GM04504 (cell line): ENCODE measurements at places on chromosomes 5 and 9.

DNA sequence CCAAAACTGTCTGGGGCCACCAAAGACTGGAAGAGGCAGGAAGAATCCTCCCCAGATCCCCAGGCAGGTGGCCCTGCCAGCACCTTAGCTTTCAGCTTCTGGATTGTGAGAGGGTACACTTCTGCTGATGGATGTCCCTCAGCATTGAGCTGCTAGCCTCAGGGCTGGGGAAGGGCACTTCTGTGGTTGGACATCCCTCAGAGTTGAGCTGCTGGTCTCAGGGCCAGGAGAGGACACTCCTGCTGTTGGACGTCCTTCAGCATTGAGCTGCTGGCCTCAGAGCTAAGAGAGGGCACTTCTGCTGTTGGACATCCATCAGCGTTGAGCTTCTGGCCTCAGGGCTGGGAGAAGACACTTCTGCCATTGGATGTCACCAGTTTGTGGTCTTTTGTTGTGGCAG is 83.8 kb upstream of the FCN1 start:
- no peak for DNase-seq

DNA sequence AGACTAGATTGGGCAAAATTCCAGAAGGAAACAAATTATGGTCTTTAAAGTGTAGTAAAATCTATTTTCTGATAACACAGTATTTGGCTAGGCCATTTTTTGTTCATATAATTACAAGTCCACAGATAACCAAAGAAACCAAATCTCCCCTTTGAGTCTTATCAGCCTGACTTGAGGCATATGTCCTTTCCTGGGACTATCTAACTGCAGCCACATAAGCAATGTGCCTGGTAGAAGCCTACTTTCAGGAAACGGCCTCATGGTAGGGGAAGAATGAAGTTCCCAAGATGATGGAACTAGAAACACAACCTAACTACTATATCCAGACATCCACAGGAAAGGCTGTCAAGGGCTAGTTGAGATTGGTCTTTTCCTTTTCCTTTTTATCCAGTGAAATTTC is 130.0 kb downstream of the PIK3R1 start:
- DNase-seq, result no peak

- no peak for DNase-seq
Measured at GRCh38 chr9:88433583-88434255, 45.5 kb downstream of the SPIN1 start.

DNA sequence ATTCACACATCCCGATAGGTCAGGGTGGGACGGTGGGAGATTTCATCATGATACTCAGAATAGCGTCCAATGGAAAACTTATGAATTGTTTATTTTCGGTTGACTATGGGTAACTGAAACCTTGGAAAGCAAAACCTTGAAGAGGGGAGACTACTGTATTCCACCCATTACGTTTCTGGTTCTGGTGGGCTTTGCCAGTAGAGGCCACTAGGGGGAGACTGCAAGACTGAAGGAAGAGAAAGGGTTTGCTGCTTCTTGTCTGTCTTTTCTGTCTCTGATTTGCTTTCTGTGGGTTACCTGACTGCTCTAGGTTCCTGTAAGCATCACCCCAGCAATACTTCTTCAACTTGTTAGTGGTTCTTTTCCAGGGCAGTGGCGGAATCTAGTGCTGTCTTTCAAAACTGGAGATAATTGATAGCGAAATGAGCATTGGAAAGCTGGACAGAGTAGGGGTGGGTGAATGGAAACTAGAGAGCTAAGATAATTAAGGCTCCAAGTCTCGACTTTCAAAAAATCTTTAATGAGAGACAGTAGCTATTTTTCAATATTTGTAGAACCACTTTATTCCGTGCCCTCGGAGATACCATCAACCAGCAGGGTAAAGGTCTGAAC is 27.0 kb downstream of the GRIN3A start:
- no peak for DNase-seq

- DNase-seq, result peak; percentile 88
Measured at GRCh38 chr5:173764332-173765028, 123.7 kb upstream of the CPEB4 start.

DNA sequence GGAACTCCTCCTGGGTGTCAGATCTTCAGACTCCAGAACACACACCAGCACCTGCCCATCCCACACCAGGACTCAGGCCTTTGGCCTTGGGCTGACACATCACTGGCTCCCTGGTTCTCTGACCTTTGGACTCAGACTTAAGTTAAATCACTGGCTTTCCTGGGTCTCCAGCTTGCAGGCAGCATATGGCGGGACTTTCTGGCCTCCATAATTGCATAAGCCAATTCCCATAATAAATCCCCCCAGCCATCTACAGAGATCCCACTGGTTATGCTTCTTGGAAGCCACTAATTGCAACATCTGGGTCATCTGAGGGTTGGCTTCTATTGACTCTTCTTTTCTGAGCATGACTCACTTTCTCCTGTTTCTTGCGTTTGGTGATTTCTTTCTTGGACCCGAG is 80.3 kb upstream of the SARDH start:
- no peak for DNase-seq

DNA sequence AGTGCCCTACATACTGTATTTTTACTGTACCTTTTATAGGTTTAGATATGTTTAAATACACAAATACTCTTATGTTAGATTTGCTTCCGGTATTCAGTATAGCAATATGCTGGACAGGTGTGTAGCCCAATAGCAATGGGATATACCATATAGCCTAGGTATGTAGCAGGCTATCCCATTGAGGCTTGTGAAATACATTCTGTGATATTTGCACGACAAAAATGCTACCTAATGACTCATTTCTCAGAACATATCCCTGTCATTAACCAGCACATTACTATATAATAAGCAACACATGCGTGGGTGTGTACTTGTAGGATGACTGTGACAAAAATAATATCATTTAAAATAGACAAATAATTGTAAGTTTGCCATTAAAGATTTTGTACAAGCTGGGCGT is 208.8 kb downstream of the MRPS30 start:
- no peak for DNase-seq

GRCh38 chr5:67153292-67153691 is 43.3 kb downstream of the CD180 start:
- no peak for DNase-seq

GRCh38 chr9:99351647-99352046 is 129.6 kb downstream of the SEC61B start:
- no peak for DNase-seq

- DNase-seq, result no peak
Measured at GRCh38 chr5:127563136-127563535, 45.7 kb downstream of the PRRC1 start.

GRCh38 chr5:74082512-74083055 is 456.6 kb downstream of the ARHGEF28 start:
- DNase-seq, result no peak

- peak; percentile 30 for DNase-seq
Measured at GRCh38 chr5:87069974-87070608, 197.6 kb upstream of the RASA1 start.

- DNase-seq, result peak; percentile 45
Measured at GRCh38 chr9:128191406-128192046, at the start of gene CIZ1. TSS of gene CIZ1 (minus strand) at chr9:128191572. CDS start at chr9:128190857, 715 bp downstream.

DNA sequence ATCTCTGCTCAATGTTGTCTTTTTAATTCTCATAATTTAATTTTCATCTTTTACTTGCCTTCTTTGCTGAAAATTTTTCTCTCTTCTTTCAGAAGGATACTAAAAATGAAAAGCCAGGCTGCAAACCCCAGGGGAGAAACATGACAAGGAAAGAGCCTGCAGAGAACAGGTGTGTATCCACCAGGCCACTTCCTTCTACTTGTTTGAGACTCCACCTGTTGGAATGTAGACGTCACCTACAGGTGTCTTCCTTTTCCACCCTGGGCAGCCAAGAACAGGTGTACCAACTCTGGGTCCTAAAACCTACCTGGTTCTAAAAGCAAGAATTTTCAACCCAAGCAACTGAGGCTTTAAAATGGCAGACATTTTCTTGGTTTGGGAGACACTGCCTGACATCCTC is 166.8 kb downstream of the ATP10B start:
- no peak for DNase-seq

DNA sequence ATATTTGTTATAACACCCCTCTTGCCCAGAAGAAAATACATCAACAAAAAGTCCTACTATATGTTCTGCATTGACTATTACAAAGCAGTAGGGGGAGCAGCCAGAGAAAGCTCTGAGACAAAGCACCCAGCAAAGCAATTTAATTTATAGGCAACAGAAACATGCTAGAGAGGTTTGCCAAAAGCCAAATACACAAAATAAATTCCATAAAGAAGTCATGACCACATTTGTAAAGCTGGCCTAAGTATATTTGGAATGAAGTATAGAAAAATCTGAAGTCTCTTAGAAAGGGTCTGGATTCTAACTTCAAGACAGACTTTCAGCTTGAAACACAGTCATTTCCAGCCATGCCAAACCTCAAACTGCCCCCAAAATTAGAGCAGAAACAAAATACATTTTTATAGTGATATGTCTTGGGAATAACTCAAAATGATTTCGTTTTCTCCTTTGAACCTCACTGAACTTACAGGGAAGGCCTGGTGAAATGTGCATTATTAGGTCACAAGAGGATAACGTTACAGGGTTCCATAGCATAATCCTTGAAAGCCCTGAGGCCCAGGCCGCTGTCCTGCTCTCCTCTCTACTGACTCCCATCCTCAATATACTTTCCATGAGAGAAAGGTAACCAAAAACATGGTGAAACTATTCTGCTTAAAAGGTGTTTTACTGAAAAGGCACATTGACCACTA is 451.8 kb downstream of the RAB3C start:
- DNase-seq, result no peak

GRCh38 chr9:116623715-116624114 is 63.4 kb upstream of the TRIM32 start:
- no peak for DNase-seq

DNA sequence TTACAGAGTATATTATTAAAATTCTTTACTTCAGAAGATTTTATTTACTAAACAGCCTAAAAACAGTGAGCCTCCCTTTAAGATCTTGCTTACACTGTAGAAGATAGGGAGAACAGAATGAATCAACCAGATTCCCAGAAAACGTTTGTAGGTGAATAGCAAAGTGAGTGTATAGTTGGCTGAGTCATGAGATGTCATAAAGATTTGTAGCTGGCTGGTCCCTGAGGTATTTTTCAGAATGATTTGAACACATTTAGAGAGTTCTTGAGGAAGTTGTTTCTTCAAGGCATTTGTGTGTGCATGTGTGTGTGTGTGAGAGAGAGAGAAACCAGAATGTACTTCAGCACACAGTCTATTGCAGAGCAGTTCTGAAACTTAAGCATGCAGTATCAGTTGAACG is 159.4 kb upstream of the PRR16 start:
- peak; percentile 69 for DNase-seq

DNA sequence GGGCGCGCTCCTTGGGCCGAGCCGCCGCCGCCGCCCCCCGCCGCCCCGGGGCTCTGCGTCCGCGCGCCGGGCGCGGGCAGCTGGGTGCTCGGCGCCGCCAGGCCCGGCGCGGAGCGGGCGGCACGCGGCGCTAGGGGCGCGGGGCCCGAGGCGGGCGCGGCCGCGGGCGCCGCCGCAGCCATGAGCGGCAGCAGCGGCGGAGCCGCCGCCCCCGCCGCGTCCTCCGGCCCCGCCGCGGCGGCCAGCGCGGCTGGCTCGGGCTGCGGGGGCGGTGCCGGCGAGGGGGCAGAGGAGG is 351 bp downstream of the TRIO start:
- DNase-seq, result no peak

GRCh38 chr9:132588098-132588497 is 5.7 kb downstream of the BARHL1 start:
- no peak for DNase-seq

- DNase-seq, result no peak
Measured at GRCh38 chr5:152601806-152602732, 197.0 kb upstream of the NMUR2 start.

DNA sequence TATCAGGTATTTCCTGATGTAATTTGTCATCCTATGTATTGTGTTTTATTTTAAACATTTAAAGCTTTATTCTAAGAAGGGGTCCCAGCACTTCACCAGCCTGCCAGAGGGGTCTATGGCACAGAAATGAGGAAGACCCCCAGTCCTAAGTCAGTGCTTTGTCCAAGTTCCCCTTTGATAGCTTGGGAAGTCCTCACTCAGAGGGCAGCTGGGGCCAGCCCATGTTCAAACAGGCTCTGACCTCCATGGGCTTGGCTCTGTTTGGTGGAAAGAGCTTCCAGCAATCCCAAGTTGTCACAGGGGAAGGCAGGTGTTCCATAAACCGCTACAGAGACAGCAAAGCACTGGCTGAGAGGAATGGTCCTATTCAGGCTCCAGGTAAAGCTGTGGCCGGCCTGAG is 26.6 kb upstream of the AKNA start:
- DNase-seq, result no peak

- no peak for DNase-seq
Measured at GRCh38 chr5:175714479-175715085, 56.7 kb downstream of the HRH2 start.

- no peak for DNase-seq
Measured at GRCh38 chr5:103804711-103805110, 242.1 kb upstream of the NUDT12 start.

DNA sequence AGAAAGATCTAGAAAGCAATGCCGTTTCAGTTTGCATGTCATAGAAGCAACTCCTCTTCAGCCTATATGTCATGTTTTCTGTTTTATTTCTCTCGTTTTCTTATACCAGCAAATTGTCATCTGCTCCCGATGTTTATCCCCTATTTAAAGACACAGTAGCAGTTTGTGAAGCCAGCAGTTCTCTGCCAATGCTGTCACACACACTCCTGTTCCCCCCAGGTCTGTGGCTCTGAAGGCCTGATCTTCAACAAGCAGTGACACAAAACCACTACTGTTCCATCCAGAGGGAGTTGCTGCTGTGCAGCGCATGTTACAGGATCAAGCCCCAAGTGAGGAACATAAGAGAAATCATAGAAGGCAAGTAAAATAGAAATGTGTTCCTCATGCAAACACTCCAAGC is 364.1 kb upstream of the SLC30A5 start:
- DNase-seq, result no peak

DNA sequence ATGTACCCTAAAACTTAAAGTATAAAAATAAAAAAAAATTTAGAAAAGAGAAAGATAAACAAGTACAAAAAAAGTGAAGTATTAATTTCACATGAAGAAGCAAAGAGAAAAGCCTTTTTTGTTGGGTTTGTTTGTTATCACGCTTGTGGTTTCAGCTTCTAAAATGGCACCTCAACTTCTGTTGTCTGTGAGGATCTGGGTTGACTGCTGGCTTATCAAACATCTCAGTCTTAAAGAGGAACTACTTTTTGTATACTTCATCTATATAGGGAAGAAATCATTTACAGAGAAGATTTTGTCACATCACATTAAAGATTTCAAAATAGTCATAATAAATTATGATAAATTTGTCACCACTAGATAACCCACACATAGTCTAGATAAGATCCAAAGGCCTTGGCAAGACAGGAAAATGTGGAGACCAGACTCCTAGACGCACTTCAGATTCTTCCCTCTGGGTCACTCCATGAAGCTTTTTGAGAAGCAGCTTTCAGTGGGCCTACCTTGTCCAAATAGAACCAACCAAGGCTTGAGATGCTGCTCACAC is 8.8 kb upstream of the ADGRV1 start:
- no peak for DNase-seq

DNA sequence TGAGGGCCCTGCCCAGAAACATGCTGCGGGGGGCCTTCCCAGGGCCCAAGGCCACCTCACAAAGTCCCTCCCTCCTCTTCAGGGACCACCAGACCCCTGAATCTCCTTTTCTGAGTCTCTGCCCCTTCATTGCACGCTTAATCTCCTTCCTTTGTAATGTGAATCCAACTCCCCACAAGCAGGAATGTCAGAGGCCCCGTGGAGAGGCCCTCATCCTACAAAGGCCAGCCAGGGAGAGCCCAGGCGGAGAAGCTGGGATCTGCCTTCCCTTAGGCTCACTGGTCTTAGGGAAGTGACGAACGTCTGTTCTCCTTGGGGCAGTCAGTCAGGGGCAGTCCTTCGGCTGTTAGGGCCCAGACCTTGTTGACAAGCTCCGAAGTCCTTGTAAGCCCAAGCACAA is 2.3 kb downstream of the SMIM33 start:
- DNase-seq, result no peak

GRCh38 chr5:21071421-21071820 is 1083.4 kb upstream of the CDH18 start:
- no peak for DNase-seq
